ENCODE measurements at places on chromosomes 1 and 21.

GRCh38 chr21:46434322-46434958 is 24.3 kb upstream of the DIP2A start:
- DNase-seq = no peak

- DNase-seq = no peak
Measured at GRCh38 chr1:198778049-198778448, 139.2 kb downstream of the PTPRC start.

- no peak for DNase-seq
Measured at GRCh38 chr1:4045397-4046010, 145.4 kb upstream of the C1orf174 start.

GRCh38 chr1:40905061-40905460 is 42.9 kb upstream of the CITED4 start:
- no peak for DNase-seq

DNA sequence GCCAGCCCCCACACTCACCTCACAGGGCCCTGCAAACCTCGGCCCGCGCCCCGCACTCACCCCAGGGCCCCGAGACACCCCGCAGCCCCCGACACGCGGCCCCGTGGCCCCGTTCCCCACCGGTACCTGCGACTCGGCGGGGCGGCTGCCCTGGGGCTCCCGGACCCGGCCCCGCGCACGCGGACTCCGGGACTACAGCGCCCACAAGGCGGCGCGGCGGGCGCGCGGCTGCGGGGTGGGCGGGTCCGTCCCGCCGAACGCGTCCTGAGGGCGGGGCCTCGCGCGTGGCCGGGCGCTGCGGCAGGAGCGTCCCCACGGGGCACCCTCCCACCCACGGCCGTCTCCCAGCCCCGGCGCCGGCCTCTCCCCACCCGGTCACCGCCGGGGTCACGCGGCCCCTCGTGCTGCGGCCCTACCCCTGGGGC is at the start of gene SLC19A1:
Gene SLC19A1, minus strand, starts transcription at position 199 of the 425 bp plus-strand sequence. CDS start 4,481 bp downstream, outside the sequence.
- DNase-seq = peak; percentile 86

DNA sequence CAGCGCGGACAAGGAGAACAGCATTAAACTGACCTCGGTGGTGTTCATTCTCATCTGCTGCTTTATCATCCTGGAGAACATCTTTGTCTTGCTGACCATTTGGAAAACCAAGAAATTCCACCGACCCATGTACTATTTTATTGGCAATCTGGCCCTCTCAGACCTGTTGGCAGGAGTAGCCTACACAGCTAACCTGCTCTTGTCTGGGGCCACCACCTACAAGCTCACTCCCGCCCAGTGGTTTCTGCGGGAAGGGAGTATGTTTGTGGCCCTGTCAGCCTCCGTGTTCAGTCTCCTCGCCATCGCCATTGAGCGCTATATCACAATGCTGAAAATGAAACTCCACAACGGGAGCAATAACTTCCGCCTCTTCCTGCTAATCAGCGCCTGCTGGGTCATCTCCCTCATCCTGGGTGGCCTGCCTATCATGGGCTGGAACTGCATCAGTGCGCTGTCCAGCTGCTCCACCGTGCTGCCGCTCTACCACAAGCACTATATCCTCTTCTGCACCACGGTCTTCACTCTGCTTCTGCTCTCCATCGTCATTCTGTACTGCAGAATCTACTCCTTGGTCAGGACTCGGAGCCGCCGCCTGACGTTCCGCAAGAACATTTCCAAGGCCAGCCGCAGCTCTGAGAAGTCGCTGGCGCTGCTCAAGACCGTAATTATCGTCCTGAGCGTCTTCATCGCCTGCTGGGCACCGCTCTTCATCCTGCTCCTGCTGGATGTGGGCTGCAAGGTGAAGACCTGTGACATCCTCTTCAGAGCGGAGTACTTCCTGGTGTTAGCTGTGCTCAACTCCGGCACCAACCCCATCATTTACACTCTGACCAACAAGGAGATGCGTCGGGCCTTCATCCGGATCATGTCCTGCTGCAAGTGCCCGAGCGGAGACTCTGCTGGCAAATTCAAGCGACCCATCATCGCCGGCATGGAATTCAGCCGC is 2.5 kb downstream of the S1PR1 start:
- peak; percentile 73 for DNase-seq

- DNase-seq = peak; percentile 19
Measured at GRCh38 chr1:119582801-119583200, 65.3 kb downstream of the ZNF697 start.

Measured in stimulated activated CD4-positive, alpha-beta T cell treated with anti-CD3 and anti-CD28 coated beads, Interleukin-15, amount 100 ng/mL, for 24 hours (primary cell).